ENCODE measurements at places on chromosomes 7 and 10.
A peak's percentile ranks its signal among the peaks of the same experiment; 100 is the strongest.

DNA sequence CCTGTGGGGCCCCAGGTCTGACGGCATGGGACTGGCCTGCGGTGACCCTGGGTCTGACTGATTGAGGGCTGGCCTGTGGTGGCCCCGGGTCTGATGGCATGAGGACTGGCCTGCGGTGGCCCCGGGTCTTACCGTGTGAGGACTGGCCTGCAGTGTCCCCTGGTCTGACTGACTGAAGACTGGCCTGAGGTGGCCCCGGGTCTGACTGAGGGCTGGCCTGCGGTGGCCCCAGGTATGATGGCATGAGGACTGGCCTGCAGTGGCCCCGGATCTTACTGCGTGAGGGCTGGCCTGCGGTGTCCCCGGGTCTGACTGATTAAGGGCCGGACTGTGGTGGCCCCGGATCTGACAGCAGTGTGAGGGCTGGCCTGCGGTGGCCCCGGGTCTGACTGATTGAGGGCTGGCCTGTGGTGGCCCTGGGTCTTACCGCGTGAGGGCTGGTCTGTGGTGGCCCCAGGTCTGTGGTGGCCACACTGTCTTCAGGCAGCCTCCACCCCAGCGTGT, 10.9 kb downstream of the JAKMIP3 start:
- no peak for DNase-seq

DNA sequence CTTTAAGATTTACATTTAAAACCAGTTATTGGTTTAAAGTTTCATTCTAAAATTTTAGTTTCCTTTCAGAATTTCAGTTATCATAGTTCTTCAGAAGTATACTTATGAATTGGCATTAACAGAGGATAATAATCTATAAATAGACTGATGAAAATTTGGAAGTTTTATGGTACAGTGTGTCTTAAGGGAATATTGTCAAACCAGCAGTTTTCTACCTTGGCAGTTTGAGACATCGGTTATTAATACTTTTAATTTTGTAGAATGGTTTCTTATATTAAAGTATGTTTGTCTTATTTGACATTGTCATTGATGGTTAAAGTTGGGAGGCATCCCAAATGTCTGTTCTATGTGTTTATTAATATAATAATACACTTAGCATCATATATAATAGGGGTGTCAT, 2.0 kb downstream of the AHR start:
- DNase-seq = no peak

DNA sequence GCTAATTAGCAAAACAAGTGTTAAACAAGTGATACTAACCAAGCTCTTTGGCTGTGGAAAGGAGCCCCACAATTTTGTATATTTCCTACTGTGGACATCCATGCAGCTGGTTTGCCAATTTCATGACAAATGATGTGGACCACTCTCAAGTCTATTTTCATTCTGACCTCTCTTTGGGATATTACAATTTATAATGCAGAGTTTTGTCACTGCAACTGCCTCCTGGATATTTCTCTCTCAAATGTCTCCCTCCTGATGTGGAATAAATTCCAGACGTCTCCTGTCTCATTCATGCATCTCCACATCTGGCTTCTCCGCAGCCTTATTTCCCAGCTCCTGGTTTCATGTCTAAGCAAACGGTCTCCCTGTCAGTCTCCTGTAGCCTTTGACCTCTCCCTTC, 80.6 kb upstream of the RHEB start:
- no peak for DNase-seq

DNA sequence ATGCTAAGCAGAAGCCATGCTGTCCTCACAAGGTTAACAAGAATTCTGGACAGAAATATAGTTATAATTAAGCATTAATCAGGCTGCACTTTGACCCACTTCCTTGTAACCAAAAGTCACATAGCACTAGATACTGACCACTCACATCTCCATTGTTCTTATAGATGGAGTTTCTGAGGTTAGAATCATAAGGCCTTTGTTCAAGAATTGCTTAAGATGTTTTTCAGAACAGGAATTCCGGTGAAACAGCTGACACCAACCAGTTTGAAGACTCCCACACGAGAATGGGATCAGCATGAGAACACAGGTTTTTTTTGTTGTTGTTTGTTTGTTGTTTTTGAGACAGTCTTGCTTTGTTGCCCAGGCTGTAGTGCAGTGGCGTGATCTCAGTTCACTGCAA, 488.3 kb upstream of the NRP1 start:
- DNase-seq = no peak

- DNase-seq = no peak
These were observed 181.6 kb upstream of the MGMT start for GRCh38 chr10:129285459-129285858.

DNA sequence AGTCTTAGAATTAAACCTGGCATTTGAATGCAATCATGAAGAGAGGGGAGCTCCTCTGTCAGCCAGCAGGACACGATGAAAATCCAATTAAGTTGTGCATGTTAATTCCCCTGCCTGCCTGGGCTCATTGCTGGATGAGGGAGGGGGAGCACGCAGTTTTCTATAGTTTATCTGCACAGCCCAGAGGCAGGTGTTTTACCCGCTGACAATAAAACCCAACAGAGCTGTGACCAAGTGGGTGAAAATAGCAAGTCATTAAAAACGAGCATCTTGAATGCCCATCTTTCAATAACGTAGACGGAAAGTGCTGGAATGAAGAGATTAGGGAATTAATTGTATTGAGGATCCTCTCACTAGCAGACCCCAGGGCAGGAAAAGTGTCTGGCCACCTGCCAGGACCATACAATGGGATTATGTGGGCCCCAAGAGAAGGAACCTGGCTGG, 100.1 kb upstream of the FAM20C start:
- DNase-seq = no peak

DNA sequence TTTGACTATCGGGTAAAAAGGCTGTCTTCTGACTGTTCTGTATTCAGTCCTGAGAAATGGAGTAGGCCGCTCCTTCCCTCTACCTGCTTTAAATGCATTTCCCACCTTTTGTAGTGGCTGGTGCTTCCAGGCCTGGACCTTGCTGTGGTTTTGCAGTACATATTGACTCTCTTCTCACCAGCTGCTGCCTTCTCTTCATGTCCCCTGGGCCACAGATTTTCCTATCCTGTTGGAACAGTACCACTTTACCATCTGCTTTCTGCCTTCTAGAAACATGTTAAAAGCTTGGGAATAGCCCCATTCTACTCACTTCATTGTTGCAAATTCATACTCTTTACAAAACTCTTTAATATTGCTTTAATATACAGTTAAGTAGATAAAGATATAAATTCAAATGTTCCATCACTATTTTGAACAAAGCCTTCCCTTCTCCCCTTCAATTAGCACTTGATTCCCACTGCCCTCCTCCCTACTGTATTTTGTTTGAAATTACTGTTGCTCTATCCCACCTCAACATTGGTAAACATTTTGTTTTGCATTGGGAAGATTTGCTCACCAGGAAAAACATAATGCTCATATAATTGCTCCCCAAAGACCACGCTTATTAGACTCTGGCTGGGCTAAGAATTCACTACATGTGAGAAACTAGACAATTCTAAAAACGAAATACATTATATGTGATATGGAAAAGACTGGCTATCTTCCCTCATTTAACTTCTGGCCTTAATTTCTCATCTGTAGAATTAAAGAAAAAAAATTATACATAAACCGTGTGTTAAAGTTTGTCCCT, 17.3 kb upstream of the SEMA3C start:
- DNase-seq = no peak

- no peak for DNase-seq
These were observed 219.8 kb downstream of the AUTS2 start for GRCh38 chr7:69817841-69818635.

DNA sequence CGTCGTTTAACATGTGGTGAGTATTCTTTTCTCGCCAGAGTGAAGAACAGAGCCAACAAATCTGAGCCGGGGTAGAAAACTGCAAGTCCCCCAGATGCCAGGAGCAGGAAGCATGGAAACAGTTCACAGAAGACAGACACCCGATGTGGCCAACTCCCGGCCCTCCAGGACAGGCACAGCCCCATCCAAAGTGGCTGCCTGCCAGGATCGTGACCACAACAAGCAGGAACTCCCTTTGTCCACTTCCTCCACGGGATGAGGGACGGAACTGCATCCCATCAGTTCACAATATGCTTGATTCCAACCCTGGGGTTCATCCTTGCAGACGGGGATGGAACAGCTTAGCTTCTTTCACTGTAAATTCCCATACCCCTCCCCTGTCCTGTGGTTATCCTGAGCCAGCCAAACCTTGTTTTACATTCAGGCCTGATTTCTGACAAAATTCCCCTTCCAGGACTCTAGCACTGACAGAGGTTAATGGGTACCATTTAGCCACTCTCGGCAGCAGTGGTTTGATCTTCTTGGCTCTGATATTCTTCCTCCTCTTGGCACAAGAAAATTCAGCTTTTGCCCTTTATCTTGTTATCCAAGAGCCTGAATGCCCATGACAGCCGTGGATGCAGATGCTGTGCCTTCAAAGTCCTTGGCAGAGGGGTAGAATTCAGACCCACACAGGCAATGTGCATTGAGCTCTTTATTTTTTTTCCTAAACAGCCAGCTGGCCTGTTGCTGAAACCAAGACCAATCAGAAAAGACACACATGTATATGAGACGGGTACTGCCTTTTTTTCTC, 105.5 kb upstream of the FAM204A start:
- no peak for DNase-seq

GRCh38 chr10:129307141-129307540, 159.9 kb upstream of the MGMT start:
- no peak for DNase-seq

- peak; percentile 38 for DNase-seq
These were observed at the start of gene GPR158 for GRCh38 chr10:25174461-25175230. TSS of gene GPR158 (plus strand) at chr10:25175001. CDS start at chr10:25175421, 420 bp downstream.
